Activated CD4-positive, alpha-beta memory T cell treated with anti-CD3 and anti-CD28 coated beads, Interleukin-2, amount 10 ng/mL, durations not matched to agents 7 days and 5 days (primary cell): ENCODE measurements at places on chromosomes 12 and 14. TPM values are rescaled to one million over a fixed set of nuclear protein-coding genes. Genes with fewer than 3 reads are reported as not detected.

Gene KRT73
- total RNA-seq = not detected

DNA sequence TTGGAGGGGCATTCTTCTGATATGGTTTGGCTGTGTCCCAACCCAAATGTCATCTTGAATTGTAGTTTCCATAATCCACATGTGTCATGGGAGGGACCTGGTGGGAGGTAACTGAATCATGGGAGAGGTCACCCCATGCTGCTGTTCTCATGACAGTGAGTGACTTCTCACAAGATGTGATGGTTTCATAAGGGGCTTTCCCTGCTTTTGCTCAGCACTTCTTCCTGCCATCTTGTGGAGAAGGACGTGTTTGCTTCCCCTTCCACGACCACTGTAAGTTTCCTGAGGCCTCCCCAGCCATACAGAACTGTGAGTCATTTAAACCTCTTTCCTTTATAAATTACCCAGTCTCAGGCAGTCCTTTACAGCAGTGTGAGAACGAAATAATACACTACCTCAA lies 382.4 kb downstream of the VRK1 start:
- no peaks in the 10 kb centered on the region for H3K27me3 ChIP-seq
- peaks cover 29% of the 10 kb centered on the region for H3K4me1 ChIP-seq
- DNase-seq = no peak

DNA sequence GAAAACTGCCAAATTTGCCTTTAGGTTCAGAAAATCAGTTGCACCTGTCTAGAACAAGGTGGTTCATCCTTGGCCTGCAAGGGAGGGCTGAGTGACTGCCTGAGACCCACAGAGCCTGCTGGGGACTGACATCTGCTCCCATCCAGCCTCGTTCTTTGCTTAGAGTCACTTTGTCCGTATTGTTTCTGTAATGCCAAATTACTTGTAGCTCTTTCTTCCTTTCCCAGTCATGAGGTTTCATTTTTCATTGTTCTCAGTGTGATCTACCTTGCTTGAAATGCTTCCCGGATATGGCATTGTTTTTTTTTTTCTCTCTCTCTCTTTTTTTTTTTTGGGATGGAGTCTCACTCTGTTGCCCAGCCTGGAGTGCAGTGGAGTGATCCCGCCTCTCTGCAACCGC lies 21.3 kb downstream of the TSPAN9 start:
- H3K4me3 ChIP-seq = no peak overlapping the region
- H3K27me3 ChIP-seq = peaks cover 3% of the 10 kb centered on the region
- no peaks in the 10 kb centered on the region for H3K36me3 ChIP-seq

Gene PTGDR
- 0.38 TPM for total RNA-seq

- peaks cover 12% of the 10 kb centered on the region for H3K4me1 ChIP-seq
- no peaks in the 10 kb centered on the region for H3K36me3 ChIP-seq
- peaks cover 76% of the 10 kb centered on the region for H3K27me3 ChIP-seq
- peak overlapping the region; percentile 58 for H3K4me3 ChIP-seq
- no peak for DNase-seq
- H3K27ac ChIP-seq = no peak overlapping the region
Measured at GRCh38 chr12:42483521-42483790, 106.1 kb downstream of the PRICKLE1 start.

- peaks cover 18% of the 10 kb centered on the region for H3K27me3 ChIP-seq
- H3K27ac ChIP-seq = no peak overlapping the region
- DNase-seq = no peak
- H3K4me3 ChIP-seq = no peak overlapping the region
- no peaks in the 10 kb centered on the region for H3K36me3 ChIP-seq
Measured at GRCh38 chr12:7395950-7396349, 48.0 kb downstream of the CD163L1 start.
